ENCODE measurements at places on chromosomes 1 and 21. TPM values are rescaled to one million over a fixed set of nuclear protein-coding genes. Genes with fewer than 3 reads are reported as not detected.

DNA sequence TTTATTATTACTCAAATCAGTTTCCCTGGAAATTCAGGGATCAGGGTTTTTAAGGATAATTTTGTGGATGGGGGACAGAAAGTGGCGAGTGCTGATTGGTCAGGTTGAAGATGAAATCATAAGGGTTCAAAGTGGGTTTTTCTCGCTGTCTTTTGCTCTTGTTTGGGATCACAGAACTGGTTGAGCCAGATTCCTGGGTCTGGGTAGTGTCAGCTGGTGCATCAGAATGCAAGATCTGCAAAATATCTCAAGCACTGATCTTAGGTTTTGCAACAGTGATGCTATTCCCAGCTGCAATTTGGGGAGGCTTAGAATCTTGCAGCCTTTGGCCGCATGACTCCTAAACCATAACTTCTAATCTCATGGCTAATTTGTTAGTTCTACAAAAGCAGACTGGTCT is 9.3 kb downstream of the CHI3L2 start:
- DNase-seq = no peak

DNA sequence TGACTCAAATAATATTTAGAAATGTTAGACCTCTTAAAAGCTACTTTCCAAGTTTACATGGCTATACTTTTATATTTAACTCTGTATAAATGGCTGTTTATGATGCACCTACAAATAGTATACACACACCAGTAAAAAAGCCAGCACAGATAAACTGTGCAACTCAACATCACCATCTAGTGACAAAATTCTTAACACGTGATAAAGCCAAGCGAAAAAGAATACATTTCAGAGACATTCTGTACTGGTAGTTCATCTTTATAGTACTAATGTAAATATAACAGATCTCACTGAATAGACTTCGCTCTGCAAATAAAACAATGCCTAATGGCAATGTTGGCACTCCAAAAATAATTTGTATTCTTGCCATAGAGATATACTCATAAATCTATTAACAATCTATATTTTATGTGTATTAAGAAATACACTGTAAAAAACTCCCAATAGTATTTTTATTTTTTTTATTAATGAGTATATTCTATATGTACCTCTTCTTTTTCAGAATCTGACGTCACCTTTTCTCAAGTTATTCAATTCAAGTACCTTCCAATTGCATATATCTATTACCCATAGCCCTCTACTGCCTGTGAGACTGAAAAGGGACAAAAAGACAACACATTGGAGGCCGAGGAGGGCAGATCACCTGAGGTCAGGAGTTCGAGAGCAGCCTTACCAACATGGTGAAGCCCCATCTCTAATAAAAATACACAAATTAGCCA is 100.2 kb downstream of the DPYD start:
- peak; percentile 29 for DNase-seq

- no peak for DNase-seq
Observed at GRCh38 chr21:39885119-39885848, 18.0 kb downstream of the PCP4 start.

DNA sequence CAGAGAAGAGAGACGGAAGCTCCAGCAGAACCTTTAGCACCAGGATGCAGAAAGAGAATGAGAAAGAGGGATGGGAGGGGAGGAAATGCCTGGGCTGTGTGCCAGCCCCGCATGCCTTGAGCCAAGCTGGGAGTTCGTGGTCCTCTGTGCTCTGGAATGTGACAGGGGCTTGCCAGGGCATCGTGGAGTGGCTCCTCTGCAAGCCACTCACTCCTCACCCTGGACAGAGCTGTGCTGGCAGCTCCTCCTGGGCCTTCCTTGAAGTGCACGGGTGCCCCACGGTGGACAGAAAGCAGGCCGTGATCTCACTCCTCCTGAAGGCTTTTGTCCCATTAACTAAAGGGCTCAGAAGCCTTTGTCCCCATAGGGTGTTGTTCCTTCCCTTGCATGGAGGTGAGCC is 34.8 kb upstream of the PRELP start:
- DNase-seq = no peak

GRCh38 chr1:62307895-62308492 is 11.2 kb downstream of the KANK4 start:
- no peak for DNase-seq

DNA sequence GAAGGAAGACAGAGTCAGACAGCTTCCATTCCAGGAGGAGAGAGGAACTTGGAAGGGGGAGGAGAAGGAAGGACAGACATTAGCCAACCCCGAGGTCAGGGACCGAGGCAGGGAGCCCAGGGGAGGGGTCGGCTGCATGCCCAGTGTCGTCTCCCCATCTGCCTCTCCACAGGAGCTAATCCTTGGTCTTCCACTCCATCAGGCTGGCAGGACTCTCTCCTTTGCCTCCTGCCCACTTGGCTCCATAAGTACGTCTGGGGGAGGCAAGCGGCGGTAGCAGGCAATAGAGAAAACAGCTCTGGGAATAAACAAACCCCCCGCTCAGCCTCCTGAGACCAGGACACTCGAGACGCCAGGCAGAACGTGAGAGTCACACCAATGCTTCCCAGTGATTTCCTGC is 71.3 kb downstream of the GRIK3 start:
- DNase-seq = no peak

GRCh38 chr1:92587445-92587844 is 100.7 kb upstream of the GFI1 start:
- no peak for DNase-seq

DNA sequence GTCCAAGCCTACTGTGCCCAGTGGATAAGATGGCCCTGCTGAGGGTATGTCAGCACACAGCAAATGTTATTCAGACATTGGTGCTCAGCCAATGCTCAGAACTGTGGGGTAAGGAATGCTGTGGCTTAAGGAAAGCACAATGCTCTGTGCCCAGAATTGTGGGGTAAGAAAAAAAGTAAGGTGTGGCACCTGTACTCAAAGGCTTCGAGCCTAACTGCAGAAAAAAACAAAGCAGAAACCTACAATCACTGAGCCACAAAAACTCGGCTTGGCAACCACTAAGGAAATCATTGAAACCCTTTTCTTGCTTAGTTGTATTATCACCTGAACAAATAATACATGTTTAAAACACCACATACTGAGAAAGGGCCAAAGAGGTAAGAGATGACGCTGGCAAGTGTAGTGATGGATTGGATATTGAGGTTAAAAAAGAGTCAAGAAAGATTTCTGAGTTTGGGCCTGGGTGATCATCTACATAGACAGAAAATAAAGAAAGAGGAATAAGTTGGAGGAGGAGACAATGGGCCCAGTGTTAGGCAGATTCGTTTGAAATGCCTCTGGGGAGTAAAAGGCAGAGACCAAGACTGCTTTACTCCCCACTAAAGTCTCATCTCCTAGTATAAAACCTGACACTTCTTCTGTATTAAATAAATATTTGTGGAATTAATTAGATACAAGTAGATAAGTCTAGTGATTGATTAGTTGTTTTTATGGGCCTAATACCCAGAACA is 25.9 kb upstream of the ATP1A1 start:
- DNase-seq = no peak

Gene OR14K1
- total RNA-seq = not detected

Gene C1orf115
- 16.8 TPM for total RNA-seq

Gene LIPI
- not detected for total RNA-seq
